ENCODE measurements at places on chromosomes 3 and 15.

GRCh38 chr3:188360364-188360881 is 206.5 kb downstream of the LPP start:
- no peak for DNase-seq

DNA sequence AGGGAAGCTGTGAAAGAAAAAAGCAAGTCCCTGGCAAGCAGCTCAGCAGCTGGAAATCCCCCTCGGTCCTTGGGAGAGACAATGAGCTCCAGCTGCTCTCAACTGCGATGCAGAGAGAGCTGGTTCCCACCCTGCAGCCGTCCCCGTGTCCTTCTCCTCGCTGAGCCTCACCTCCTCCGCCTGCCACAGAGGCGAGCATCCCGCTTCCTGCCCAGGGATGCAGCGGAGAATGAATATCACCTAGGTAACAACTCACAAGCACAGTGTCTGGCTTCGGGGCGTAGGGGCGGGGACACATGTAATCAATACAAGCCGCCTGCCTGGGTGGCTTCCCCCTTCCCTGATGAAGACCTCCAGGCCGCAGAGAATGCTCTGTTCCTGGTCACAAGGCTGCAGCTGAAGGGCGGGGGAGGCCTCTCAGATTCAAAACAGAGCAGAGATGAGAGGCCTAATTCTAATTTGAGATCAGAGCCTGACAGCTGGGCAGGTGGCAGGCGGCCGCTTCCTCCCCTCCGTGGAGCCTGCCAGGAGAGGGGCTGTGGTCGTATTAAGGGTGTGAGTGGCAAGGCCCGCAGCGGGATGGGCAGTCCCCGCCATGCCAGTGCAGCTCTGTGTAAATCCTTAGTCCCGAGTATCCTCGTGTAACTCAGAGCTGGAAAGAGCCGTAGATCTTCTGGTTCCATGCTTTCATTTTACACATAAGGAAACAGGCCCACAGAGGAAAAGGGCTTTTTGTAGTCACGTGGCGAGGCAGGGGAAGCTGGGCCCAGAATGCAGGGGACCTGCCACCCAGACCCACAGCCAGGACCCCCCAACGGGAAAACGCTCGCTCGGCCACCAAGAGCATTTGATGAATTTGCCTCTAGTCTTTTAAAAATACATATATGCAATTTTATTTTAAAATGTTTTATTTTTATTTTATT is 24.3 kb downstream of the ZDHHC19 start:
- DNase-seq = no peak

DNA sequence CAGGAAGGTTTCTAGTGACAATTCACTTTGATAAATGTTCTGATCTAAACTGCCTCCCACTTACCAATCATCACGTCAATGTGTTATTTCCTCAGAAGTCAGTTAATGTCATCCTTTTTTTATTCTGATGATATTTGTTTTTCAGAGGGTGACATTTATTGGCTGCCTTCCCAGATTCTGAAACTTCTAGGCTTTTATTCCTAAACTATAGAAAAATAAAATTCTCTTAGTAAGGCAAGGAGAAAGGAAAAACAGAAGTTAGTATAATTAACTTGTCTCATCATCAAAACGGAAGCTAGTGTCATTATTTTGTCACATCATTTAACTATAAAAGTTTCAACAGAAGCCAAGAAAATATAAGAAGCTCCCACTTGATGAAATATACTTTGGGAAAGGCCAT is 100.0 kb upstream of the C3orf80 start:
- no peak for DNase-seq

GRCh38 chr3:129121016-129121791 is 400 bp downstream of the RAB43 start:
- peak; percentile 33 for DNase-seq

DNA sequence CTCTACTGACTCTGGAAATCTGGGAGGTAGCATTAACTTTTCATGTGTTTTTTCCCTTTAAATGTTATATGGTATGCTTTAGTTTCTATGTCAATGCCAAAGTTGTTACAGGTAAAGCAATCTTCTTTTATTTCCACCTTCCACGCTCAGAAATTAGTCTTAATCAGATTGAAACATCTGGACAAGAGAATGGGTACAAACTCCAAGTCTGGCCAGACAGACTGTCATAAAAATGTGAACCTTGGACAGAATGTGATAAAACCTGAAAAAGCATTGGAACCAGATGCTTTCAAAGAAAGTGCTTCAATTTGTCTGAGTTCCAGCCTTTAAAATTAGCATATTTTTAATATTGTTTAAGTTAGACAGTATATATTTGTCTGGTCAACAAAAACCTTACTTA is 110.7 kb upstream of the P2RY1 start:
- no peak for DNase-seq

GRCh38 chr15:35040339-35041255 is 44.5 kb downstream of the NANOGP8 start:
- DNase-seq = no peak

GRCh38 chr15:82944056-82944455 is 8.5 kb downstream of the HOMER2 start:
- DNase-seq = no peak

DNA sequence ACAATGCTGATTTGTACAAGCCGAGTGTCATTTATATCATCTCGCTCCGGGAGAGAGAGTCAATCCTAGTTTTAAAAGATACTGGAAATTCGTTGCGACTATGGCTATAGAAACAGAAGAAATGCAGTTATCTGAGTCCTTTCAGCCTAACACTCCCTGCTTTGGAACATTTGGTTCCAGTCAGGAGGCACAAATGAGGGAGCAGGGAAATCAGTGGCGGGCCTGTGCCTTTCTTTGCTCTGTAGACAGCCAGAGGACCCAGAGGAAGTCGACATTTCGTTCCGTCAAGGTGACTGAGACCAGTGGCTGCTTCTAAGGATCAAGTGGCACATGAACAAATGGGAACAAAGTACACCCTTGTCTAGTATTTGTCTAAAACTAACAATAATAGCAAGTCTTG is 745 bp upstream of the RIOX2 start:
- no peak for DNase-seq

DNA sequence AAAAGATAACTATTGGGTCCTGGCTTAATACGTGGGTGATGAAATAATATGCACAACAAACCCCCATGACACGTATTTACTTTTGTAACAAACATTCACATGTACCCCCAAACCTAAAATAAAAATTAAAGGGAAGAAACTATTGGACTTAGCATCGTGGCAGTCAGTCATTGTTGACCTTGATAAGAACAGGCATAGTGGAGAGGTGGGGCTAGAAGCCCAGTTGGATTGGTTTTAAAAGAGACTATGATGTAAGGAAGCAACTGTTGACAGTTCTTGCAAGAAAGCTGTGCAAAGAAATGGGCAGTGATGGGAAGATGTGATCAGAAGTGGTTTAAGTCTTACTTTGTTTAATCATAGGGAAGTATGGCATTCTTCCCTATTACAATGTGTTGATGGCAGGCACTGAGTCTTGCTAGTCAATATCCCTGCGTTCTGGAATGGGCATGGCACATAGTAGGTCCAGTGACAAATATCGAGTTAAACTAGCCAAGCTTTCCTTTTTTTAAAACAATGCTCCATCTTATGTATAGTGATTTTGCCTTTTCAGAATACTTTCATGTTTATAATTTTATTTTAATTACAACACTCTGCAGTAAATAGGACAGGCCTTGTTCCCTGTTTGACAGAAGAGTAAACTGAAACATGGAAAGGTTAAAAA is 37.9 kb downstream of the CAPN7 start:
- DNase-seq = no peak

GRCh38 chr3:129469026-129469425 is 29.0 kb downstream of the IFT122 start:
- no peak for DNase-seq

- no peak for DNase-seq
Measured at GRCh38 chr15:61479613-61480012, 250.5 kb upstream of the RORA start.
